SK-N-SH (cell line): ENCODE measurements at places on chromosomes 2 and 18. TPM values are rescaled to one million over a fixed set of nuclear protein-coding genes. Genes with fewer than 3 reads are reported as not detected.

NAT8 gene
- polyA plus RNA-seq = not detected in 2 replicates

SIX2 gene
- polyA plus RNA-seq = 0.45 and 0.76 TPM in 2 replicates

ASPRV1 gene
- polyA plus RNA-seq = 0.20 and 0.23 TPM in 2 replicates

LAMA1 gene
- polyA plus RNA-seq = 0.07 and 0.11 TPM in 2 replicates

DNA sequence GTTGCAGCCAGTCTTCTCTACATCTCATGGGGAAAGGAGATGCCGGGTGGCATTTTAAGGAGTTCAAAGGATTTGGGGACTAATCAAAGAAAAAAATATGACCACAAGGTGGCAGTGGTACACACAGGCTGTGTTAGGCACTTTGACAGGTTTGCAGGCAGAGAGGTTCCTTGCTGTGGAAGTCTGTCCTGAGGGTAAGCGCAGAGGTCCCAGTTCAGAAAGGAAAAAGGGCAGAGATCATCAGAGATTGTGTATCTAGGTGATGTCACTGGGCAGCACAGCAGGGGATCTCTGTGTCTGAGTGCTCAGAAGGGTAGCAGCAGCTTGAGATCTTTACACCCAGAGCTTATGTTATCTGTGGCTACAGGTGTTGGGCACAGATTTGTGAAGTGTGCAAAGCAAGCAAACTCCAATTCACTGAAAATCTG lies 231.4 kb downstream of the LRRTM1 start:
- peaks cover 4% of the 10 kb centered on the region; the same call in 1 of the 2 replicates for H3K4me1 ChIP-seq
- peak; percentile 61 for DNase-seq
- H3K27ac ChIP-seq = no peak overlapping the region
- no peaks in the 10 kb centered on the region for H3K36me3 ChIP-seq
- no peaks in the 10 kb centered on the region; the same call in 1 of the 2 replicates for H3K27me3 ChIP-seq

GRCh38 chr2:75142081-75142480 lies 57.2 kb downstream of the TACR1 start:
- DNase-seq = no peak
- no peak overlapping the region for H3K4me3 ChIP-seq
- H3K36me3 ChIP-seq = no peaks in the 10 kb centered on the region
- no peak overlapping the region for H3K27ac ChIP-seq
- no peaks in the 10 kb centered on the region for H3K27me3 ChIP-seq

GRCh38 chr18:58541146-58541788 lies 87.6 kb downstream of the ALPK2 start:
- peaks cover 7% of the 10 kb centered on the region; the same call in 1 of the 2 replicates for H3K4me1 ChIP-seq
- H3K36me3 ChIP-seq = peaks cover 9% of the 10 kb centered on the region
- H3K4me3 ChIP-seq = no peak overlapping the region
- H3K27me3 ChIP-seq = no peaks in the 10 kb centered on the region
- no peak overlapping the region; the same call in 1 of the 2 replicates for H3K27ac ChIP-seq

DNA sequence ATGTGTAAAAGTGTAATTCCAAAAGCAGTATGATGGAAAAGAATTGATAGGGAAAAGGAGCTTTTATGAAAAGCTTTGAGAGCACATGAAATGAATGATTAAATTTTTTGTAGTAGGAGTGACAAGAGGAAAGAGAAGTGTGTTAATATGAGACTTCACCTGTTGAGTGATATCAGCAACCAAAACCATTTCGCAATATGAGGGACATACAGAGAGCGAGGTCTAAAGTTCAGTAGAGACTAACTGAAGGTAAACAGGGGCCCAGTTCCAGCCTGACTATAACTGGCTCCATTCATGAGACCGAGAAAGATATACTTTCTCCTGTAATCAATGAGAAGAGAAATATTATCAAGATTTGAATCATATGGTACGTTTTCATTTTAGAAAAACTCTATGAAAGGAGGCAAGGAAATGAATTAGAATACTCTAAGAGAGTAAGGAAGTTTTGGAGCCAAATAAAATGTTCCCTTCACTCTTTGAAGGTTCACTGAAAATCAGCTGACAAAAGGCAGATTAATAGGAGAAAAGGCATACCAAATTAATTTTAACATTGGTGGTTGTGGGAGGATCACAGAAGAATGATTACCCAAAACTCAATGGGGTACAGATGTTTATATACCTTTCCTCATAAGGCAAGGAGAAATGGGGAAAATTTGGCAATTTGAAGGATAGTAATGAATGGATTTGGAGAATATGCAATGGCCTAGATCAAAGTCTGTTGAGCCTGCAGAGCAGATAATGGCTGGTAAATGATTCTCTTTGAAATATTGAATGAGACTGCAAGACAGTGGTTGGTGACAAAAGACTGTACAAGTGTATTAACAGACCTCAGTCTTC lies 932.2 kb downstream of the TDRD15 start:
- H3K36me3 ChIP-seq = no peaks in the 10 kb centered on the region
- no peak overlapping the region for H3K4me3 ChIP-seq
- no peak overlapping the region for H3K27ac ChIP-seq
- no peaks in the 10 kb centered on the region for H3K27me3 ChIP-seq

GRCh38 chr2:145411493-145411892 lies 891.6 kb upstream of the ZEB2 start:
- no peak overlapping the region for H3K27ac ChIP-seq
- no peaks in the 10 kb centered on the region for H3K36me3 ChIP-seq
- no peak overlapping the region for H3K4me3 ChIP-seq
- no peak for DNase-seq

DNA sequence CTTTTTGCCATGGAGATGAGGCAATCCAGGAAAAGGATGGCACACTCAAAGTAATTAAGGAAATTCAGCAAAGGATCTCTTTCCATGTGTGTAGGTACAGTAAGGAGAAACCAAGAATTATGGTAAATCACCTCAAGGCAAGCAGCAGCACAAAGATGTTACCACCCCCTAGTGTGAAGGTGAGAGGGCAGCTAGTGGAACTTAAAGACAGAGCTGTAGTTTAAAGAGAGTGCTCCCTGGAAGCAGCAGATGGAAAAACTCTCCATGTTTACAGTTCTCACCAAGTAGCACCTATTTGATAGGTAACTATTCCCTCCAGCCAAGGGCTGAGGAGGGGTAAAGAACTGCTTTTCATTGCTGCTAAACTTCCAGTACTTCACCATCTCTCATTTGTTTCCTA lies 860.4 kb upstream of the CRIM1 start:
- H3K4me3 ChIP-seq = no peak overlapping the region
- H3K36me3 ChIP-seq = no peaks in the 10 kb centered on the region
- no peaks in the 10 kb centered on the region for H3K27me3 ChIP-seq
- H3K27ac ChIP-seq = no peak overlapping the region
- no peaks in the 10 kb centered on the region; the same call in 1 of the 2 replicates for H3K4me1 ChIP-seq
- no peak for DNase-seq
